ENCODE measurements at places on chromosomes 6 and 20. TPM values are rescaled to one million over a fixed set of nuclear protein-coding genes. Genes with fewer than 3 reads are reported as not detected.

The LYRM4 gene
- 31.9 TPM for total RNA-seq

The STX7 gene
- 50.1 TPM for total RNA-seq

The ZNF337 gene
- total RNA-seq = 16.3 TPM

The PET117 gene
- 8.0 TPM for total RNA-seq

The BACH2 gene
- 0.35 TPM for total RNA-seq

The GHRH gene
- not detected for total RNA-seq

The SLC12A5 gene
- under 0.01 TPM for total RNA-seq

The NSFL1C gene
- total RNA-seq = 15.4 TPM

The SPTLC3 gene
- 0.98 TPM for total RNA-seq

The SNPH gene
- 7.1 TPM for total RNA-seq

The LTA gene
- not detected for total RNA-seq

The PCIF1 gene
- 4.9 TPM for total RNA-seq

The PROKR2 gene
- total RNA-seq = not detected

The MYO6 gene
- 13.9 TPM for total RNA-seq

The SLC32A1 gene
- not detected for total RNA-seq

The PACSIN1 gene
- total RNA-seq = not detected

The XKR7 gene
- total RNA-seq = not detected

The SLC35B2 gene
- total RNA-seq = 38.3 TPM

The EYA4 gene
- total RNA-seq = under 0.01 TPM

The TGM3 gene
- not detected for total RNA-seq

The MTG2 gene
- total RNA-seq = 18.3 TPM

The XRN2 gene
- total RNA-seq = 70.1 TPM

The ZNF334 gene
- total RNA-seq = 1.3 TPM

The PACRG gene
- total RNA-seq = not detected

The MLN gene
- total RNA-seq = not detected

The TRIM27 gene
- 54.9 TPM for total RNA-seq

The NKX2-4 gene
- total RNA-seq = under 0.01 TPM

The PRR18 gene
- total RNA-seq = not detected

The APOM gene
- total RNA-seq = 1.5 TPM

The ENTPD6 gene
- 44.9 TPM for total RNA-seq

The MOXD1 gene
- total RNA-seq = 81.2 TPM

The ADGRG6 gene
- 0.75 TPM for total RNA-seq

The CPXM1 gene
- 32.2 TPM for total RNA-seq

The ADAM33 gene
- total RNA-seq = 48.6 TPM

The MAK gene
- total RNA-seq = not detected

The EFCAB8 gene
- under 0.01 TPM for total RNA-seq

The TNFRSF21 gene
- total RNA-seq = 17.1 TPM

The IER3 gene
- 9.6 TPM for total RNA-seq
